ENCODE measurements at places on chromosomes 16 and 17.

DNA sequence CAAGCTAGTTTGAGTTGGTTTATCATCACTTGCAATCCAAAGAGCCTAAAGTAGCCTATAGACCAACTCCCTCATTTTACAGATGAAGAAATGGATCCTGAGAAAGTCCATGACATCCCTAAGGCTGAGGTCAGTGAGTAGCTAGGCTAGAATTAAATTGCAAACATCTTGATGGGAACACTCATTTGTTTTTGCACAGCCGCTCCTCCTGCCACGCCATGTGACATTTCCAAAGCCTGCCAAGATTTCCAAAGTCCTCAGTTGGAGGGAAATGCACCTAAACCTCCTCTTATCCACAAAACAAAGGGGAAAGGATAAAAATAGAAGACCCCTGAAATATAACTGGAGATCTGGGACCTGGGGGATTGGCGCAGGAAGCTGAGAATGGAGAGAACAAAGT, 15.0 kb downstream of the TMEM92 start:
- no peak for DNase-seq

- DNase-seq, result no peak
Observed at GRCh38 chr17:68231541-68231940, 16.3 kb upstream of the AMZ2 start.

DNA sequence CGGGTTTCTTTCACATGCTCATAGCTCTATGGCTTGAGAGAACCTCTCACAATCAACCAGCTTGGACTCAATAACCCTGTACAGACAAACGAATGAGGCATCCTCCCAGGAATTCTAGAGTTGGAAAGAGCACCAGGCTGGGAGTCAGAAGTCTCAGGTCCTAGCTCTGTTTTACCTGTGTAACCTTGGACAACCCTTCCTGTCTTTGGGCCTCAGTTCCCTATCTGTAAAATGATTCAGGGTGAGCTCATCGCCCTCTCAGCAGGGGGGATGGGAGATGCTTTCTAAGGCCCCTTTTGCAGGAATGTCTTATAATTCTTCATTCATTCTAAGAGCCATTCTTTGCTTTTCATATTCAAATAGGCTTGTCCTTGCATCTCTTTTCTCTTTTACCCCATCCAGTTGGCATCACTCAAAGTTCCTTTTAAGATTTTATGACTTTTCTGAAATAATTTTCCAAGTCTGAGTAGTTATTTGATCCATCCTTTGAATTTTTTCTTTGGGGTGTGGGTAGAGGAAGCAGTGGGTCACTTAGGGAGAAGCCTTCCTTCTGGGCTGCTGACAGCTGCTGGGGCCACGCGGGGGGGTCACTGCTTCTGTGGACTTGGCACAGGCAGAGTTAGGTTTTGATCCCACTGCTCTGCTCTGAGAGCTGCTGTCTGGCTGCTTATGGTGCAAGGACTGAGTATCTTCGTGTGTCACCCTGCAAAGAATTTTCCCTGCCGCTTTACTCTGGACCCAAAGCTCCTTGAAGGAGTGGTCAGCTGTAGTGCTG, 102.7 kb downstream of the UTP18 start:
- no peak for DNase-seq

- DNase-seq, result no peak
Observed at GRCh38 chr17:81164371-81165245, 699 bp upstream of the PVALEF start.

- DNase-seq, result no peak
Observed at GRCh38 chr17:79747508-79748294, 17.0 kb downstream of the ENPP7 start.

DNA sequence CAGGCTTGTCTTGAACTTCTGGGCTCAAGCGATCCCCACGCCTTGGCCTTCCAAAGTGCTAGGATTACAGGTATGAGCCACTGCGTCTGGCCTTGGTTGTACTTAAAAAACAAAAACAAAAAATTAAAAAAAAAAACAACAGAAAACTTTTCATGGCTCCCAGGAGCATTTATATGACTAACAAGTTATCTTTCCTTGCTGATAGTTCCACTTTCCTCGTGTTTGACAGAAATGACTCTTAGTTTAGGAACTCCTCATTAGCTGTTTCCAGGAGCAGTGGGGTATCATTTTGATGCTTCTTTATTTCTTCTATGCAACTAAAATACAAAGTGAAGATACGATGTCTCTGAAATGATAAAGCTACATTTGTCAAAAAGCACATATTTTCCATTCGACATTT, 165.4 kb downstream of the PRKCA start:
- DNase-seq, result no peak
